ENCODE measurements at places on chromosomes 7 and 10.

- no peak for DNase-seq
These were observed 114.1 kb upstream of the IGFBP3 start for GRCh38 chr7:46035166-46035565.

GRCh38 chr7:116315293-116315692 is 105.0 kb downstream of the TES start:
- DNase-seq, result no peak

DNA sequence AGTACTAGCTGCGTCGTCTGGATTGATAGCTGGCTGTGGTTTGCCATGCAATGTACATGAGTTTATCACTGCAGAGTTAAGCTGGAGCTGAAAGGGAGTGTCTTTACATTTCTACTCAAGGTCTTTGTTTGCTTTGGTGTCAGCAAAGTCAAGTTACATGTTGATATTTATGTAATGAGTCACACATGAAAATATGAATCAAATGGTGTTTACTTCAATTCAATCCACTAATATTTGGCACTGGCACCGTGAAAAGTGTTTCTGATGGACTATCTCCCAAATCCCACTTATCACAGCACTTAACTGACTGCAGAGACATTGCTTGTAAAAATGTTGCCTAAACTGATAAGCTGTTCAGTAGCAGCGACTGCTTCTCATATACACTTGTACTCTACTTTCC is 395.9 kb downstream of the TFEC start:
- DNase-seq, result no peak

GRCh38 chr10:642186-642890 is 47.1 kb downstream of the DIP2C start:
- no peak for DNase-seq

GRCh38 chr10:113704637-113705343 is 25.1 kb downstream of the CASP7 start:
- DNase-seq, result no peak

DNA sequence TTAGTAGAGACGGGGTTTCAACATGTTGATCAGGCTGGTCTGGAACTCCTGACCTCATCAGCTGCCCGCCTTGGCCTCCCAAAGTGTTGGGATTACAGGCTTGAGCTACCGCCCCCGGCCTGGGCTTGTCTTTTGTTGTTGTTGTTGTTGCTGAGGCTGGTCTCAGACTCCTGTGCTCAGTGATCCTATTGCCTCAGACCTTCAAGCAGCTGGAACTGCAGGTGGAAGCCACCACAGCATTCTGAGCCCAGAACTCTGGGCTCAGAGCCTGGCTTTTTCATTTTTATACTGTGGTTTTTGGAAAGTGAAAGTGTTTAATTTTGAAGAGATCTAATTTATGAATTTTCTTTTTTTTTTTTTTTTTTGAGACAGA is 16.2 kb upstream of the DNAJB6 start:
- no peak for DNase-seq

- no peak for DNase-seq
These were observed 4.7 kb upstream of the PAX2 start for GRCh38 chr10:100740476-100741377.

GRCh38 chr7:47474937-47475879 is 106.7 kb downstream of the TNS3 start:
- peak; percentile 85 for DNase-seq

DNA sequence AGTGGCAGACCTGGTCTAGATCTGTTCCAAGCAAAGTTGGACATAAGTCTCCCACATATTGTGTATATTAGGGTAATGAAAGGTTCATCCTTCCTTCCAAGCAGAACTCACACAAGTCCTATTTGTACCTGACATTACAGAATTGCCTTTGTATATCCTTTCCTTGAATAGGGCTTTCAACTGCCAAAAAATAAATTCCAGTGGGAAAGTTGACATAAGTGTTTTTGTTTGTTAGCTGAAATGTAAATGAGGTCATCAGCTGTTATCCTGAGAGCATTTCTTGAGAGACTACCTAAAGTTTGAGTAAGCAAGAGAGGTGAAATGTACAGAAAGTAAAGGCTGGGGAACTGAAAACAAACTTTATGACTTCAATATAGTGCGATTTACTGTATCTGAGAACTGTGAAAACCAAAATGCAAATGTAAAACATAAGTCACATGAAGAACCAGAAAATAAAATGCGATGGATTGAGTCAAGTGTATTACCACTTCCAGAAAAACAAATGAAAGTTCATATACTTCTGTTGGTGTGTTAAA is 527.3 kb upstream of the SEMA3D start:
- DNase-seq, result no peak

DNA sequence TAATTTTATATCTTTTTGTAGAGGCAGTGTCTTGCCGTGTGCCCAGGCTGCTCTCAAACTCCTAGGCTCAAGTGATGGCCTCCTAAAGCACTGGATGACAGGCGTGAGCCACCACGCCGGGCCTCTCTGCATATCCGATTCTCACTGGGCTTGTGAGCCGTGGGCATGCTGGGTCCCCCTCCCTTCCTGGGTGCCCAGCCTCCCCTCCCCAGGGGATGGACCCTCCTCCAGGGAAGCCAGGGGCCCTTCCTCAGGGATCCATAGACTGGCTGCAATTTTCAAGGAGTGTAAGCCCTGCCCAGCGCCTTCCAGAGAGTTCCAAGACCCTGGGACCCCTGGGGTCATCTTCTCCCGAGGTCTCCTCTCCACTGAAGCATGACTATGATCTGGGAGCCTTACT is 23.7 kb upstream of the ELFN1 start:
- no peak for DNase-seq

DNA sequence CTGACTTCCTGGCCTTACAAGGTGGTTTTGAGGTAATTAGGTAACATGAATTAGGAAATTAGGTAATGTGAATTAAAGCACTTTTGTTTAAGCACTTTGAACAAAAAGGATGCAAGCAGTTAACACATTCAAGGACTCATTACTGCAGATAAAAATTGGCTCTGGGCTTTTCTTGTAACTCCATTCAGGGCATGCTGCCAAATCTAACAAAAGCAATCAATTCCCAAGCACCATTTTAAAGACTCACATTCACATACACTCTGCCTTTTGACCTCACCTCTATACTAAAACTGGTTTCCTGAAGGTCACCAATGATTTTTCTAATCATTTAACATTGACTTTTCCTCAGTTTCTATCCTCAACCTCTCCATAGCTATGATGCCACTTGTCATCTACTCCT is 251.2 kb upstream of the RHOBTB1 start:
- DNase-seq, result no peak

DNA sequence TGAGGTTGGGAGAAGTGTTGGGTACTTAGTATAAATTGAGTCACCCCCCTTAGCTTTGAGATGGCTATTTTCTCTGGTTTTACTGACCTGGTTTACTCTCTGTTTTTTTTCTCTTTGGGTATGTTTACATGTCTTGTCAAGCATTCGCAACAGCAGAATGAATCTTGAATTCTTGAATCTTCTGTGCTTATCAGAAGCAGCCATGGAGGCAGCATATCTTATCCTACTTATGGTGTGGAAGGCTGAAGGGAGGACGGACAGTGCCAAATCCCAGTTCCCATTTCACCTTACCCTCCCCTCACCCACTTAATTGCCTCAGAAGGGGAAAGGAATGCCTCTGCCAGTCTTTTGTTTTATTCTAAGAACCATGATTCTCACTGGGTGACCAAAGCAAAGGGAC is 3.7 kb downstream of the SND1 start:
- no peak for DNase-seq

DNA sequence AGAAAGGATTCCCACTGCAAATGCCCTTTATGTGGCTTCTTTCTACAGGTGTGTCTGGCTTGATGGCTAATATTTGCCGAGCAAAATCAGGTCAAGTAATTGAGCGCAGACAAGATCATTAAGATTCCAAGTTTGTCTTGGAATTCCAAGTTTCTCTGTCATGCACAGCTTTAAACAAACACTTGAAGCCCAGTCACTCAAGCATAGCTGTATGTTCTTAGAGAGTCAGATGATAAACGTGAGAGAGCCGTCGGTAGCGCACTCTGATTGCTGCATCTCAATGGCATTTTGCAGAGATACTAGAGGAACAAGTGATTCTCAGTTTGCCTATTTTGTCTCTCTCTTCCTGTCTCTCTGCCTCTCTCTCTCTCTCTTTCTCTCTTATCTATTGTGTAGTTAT is 658 bp downstream of the DMBT1 start:
- no peak for DNase-seq

- DNase-seq, result no peak
These were observed 54.4 kb downstream of the TFPI2 start for GRCh38 chr7:93836116-93836515.

GRCh38 chr10:6751363-6751762 is 171.3 kb upstream of the PRKCQ start:
- no peak for DNase-seq

DNA sequence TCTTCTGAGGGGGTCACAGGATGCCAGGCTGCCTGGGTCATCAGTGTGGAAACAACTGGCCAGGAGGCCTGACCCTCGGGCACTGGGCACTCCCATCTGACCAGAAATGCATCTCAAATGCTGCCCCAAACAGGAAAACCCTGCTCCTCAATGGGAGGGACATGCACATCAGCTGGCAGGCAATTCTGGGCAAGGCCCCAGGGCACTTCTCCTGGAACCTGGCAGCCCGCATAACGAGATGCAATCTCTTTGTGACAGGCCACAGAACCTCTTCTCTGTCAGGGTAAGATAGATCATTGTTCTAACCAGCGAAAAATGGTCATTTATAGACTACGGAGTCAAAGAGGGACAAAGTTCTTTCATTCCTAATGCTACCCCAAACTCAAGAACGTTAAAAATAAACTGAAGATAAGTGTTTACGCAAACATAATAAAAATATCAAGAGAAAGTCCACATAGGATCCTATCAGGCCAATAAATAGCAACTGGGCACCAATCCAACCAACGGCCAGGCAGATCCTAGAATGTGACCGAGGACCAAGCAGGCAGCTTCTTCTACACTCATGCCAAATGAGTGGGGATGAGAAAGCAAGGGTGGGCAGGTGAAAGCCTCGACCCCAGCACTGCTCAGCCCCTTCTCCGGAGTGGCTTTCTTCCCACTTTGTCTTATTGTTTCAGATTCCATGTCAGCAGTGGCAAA is 212.3 kb downstream of the TCERG1L start:
- DNase-seq, result no peak

GRCh38 chr10:24701447-24701846 is 22.2 kb downstream of the ARHGAP21 start:
- no peak for DNase-seq

DNA sequence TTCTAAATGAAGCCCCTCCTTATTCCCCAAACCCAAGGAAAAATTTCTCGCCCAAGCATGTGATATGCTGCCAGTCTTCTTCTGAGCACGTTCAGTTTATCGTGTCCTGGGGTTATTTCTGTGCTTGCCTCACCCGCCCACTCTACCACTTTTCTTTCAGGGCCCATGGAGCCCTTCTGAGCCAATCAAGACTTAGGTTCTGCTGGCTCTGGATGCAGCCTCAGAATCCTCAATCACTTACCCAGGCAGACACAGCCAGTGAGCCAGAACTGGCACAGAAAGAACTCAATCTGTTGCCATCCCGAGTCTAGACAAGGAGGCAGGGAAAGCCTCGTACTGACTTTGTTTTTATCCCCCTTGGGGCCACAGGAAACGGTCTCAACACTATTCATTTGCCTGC is 34.2 kb upstream of the C10orf90 start:
- DNase-seq, result no peak

- no peak for DNase-seq
These were observed 201.2 kb upstream of the PRKCQ start for GRCh38 chr10:6781133-6781770.

GRCh38 chr10:29804025-29804852 is 169.5 kb upstream of the SVIL start:
- peak; percentile 62 for DNase-seq

DNA sequence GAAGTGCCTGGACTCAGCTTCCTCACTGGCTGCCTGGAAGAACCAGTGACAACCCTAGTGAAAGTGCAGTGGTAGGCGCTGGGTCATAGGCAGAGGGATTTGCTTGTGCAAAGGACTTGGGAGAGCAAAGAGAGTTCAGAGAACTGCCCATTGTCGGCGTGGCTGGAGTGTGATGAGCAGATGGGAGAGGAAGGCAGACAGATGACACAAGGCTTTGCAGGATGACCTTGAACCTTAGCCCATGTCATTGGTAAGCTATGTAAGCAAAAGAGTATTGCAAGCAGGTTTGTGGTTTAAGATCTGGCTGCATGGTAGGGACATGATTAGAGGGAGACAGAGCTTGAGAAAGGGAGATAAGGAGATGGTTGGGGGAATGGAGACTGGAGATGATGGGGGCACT is 35.3 kb upstream of the NOBOX start:
- DNase-seq, result no peak

- DNase-seq, result no peak
These were observed 3.3 kb upstream of the CDCA7L start for GRCh38 chr7:21948887-21949540.

GRCh38 chr10:6678211-6678803 is 98.2 kb upstream of the PRKCQ start:
- DNase-seq, result no peak

- DNase-seq, result no peak
These were observed 101.8 kb downstream of the SAMD9 start for GRCh38 chr7:93015779-93016481.

- DNase-seq, result no peak
These were observed 12.8 kb downstream of the CREB3L2 start for GRCh38 chr7:137989094-137989493.

DNA sequence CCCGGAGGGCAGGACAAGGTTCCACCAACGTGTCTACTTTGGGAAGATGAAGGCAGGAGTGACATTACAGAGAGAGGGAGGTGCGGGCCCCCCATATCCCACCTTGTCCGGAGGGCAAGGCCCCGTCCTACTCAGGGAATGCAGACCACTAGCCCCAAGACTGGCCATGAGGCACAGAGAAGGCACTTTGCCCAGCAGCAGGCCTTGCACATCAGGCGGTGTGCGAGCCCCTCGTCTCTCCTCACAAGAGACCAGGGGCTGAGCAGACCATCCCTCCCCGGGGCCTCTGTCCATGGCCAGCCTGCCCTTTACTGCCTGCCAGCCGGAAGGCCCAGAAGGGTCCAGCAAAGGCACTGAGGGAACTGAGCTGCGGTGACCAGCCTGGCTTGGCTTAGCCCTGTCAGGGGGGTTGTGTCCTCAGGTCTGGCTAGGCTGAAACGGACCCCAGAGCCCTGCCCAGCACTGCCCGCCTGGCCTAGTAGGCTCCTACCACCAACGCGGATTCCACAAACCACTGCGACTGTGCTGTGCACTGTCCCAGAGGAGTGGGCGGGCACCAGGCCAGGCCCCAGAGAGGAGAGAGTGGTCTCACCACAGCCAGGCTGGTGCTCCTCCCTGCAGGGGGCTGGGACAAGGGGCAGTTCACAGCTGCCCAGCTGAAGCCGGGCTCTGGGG is 16.7 kb downstream of the CAMK2B start:
- no peak for DNase-seq

DNA sequence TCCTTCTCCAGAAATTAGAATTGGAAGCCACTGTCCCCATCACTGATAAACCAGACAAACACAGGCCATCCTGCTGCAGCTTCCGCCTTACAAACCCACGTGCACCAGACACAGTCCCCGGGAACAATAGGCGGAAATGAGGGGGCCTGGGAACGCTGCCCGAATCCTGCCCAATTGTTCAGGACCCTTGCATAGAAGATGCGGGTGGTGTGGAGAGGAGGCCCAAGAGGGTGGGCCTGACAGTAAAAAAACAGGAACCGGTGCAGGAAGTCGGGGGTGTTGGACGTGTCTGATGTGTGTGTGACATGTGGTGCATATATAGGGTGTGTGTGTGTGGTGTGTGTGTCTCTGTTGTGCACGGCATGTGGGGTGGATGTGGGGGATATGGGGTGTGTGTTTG is 26.5 kb upstream of the CHST15 start:
- DNase-seq, result no peak

- DNase-seq, result no peak
These were observed 6.1 kb upstream of the LAMB4 start for GRCh38 chr7:108136191-108136688.

GRCh38 chr7:137241655-137242360 is 101.7 kb downstream of the PTN start:
- DNase-seq, result no peak
